CMK (cell line): ENCODE measurements at places on chromosomes 7 and 10.

- no peak for DNase-seq
Measured at GRCh38 chr7:18788026-18788425, 292.5 kb downstream of the HDAC9 start.

GRCh38 chr7:80636709-80637108, 1.7 kb upstream of the CD36 start:
- DNase-seq = no peak

DNA sequence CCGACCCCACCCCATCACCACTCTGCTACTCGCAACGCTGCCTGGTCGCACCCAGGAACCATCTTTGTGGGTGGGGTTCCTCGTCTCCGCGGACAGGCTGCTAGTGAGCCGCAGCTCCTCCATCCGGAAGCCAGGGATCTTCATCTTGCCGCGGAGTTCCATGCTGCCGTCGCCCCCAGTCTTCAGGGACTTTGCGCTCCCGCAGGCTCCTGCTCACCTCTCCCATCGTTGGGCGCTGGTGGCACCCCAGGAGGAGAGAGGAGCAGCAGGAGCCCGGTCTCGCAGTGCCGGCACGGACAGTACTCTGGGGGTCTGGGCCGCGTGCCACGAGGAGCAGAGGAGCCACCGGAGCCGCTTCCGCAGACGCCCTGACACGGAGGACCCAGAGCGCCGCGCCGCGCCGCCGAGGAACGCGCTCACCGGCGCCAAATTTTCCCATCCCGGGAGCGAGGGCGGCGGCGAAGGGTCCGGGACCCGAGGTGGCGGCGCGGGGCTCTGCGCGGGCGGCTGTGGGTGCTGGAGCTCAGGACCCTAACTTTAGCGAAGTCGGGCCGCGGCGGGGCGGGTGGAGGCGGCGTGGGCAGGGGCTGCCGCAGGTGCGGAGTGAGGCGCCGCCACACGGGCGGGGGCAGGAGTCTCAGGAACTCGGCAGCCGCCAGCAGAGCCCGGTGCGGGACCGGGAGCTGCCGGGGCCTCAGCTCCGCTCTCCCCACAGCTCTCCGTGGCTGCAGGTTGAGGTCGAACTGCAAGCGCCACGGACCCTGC, 750.1 kb upstream of the SORCS1 start:
- DNase-seq = no peak

GRCh38 chr10:87860156-87860795, 3.1 kb downstream of the KLLN start:
- DNase-seq = no peak

- DNase-seq = no peak
Measured at GRCh38 chr10:86821388-86821999, 65.1 kb downstream of the BMPR1A start.

DNA sequence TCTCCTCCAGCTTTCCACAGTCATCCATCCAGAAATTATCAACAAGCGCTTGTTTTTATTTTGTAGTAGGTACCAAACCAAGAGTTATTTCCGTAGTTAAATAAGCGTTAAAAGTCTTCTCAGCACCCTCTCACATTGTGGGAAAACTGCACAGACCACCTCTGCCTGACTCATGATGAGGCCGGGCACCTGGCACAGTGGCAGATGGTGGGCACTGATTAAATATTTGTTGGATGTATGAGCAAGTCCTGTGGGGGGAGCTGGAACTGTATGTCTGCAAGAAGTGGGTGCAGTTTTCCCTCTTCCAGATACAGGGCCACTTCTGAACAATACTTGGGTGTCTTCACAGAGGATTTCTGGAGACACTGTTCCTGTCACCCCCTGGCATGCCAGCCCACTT, 5.3 kb upstream of the REPIN1 start:
- DNase-seq = no peak

- no peak for DNase-seq
Measured at GRCh38 chr10:44972874-44973306, 5.7 kb downstream of the DEPP1 start.

GRCh38 chr10:73083221-73083620, 13.4 kb downstream of the P4HA1 start:
- DNase-seq = no peak

DNA sequence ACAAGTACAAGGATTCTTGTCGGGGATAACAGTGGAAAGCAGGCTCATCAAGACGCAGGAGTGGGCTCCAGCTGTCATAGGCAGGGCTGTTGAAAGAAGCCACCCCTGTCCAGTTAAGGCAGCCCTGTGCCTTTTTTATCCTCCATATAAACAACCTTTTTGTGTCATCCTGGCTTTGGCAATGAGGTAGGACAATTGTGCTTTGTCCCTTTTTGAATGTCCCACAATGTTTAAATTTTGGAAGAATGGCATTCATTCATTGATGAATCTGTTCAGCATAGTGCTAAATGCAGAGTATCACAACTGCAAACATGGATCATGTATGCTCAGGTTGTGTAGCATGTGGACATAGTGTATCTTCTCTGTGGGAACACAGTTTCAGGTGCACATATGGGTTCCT, 66.7 kb downstream of the UBE3C start:
- no peak for DNase-seq
